IMR-90 (cell line): ENCODE measurements at places on chromosomes 1 and 21.

GRCh38 chr21:29382030-29382654, 83.4 kb downstream of the BACH1 start:
- DNase-seq = peak; percentile 75

- no peak for DNase-seq
Observed at GRCh38 chr1:12657060-12657884, 13.4 kb downstream of the AADACL4 start.

DNA sequence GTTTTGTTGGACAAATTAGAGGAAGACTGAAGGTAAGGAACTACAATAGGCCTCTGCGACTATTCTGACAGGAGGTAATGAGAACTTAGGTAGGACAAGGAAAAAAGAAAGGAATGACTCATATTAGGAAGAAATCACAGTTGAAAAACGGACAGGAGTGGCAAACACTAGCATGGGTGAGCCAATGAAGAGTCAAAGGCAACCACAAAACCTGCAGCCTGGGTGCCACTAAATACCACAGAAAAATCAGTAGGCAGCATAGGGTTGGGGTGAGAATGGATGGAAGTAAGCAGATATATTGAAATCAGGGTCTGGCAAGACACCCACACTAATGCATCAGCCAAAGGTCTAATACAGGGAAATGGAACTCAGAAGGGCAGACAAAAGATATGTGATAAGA, 10.0 kb downstream of the RBM34 start:
- DNase-seq = no peak

- DNase-seq = no peak
Observed at GRCh38 chr1:176626572-176627061, 163.6 kb downstream of the PAPPA2 start.

DNA sequence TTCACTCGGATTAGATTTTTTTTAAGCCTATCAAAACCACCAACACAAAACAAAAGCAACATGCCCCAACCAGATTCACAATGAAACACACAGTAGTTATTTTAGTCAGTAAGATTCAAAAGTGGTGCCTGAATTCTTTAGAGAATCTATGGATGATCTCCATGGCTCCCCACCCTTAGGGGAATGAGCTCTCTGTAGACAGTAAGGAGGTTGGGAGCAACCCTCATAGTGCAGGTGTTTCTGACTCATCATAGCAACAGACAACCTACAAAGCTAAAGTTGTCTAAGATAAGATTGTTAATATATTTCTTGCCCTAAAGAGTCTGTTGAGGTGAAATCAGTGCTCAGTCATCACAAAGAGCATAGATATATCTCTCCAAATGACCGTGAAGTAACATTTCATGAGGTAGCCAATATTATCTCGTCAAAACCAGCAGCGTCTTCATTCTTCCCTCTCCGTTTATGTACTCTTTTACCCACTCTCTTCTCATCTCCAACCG, 78.3 kb downstream of the ADAMTS1 start:
- DNase-seq = peak; percentile 9

- no peak for DNase-seq
Observed at GRCh38 chr1:14138687-14139086, 438.7 kb downstream of the PRDM2 start.

DNA sequence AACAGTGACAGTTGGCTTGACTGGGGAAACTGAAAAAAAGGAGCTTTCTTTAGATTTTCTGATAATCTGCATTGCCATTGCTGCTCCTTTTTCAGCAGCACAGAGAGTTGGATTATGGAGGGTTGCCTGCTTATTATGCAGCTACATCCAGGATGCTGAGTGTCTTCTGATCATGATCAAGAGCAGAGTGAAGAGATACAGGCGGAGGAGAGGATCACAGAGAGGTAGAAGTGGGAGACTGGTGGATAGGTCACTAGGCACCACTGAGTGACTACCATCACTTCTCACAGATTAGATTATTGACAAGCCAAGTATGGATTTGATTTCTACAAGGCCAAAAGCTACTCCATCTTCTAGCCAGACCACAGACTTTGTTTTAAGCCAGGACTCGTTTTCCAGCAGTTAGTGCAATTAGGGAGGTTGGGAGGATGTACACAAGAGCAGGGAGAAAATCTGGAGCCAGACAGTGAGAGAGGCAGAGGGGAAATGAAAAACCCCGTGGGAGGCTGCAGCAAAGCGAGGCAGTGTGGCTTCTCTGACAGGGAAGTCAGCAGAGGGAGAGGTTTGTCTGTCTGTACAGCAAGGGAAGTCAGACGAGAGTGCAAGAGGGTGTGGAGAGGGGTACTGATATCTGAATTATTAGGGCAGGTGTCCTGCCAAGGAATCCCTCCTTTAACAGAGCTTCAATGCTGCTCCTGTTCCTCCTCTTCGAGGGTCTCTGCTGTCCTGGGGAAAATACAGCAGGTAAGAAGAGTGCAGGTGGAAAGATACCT, at the start of gene CD1E:
Gene CD1E (plus strand): TSS at position 592 of the 773 bp plus-strand sequence. CDS start 95 bp downstream, at position 687.
- no peak for DNase-seq

GRCh38 chr21:33844104-33844889, 71.3 kb downstream of the ATP5PO start:
- DNase-seq = no peak

GRCh38 chr1:212477014-212477679, 44.4 kb downstream of the NENF start:
- DNase-seq = peak; percentile 86

GRCh38 chr1:186519982-186520381, 59.1 kb upstream of the PDC start:
- peak; percentile 55 for DNase-seq

- no peak for DNase-seq
Observed at GRCh38 chr1:205356440-205357139, at the start of gene KLHDC8A. TSS of gene KLHDC8A (minus strand) at chr1:205356922. CDS start at chr1:205343604, 13,318 bp downstream.

DNA sequence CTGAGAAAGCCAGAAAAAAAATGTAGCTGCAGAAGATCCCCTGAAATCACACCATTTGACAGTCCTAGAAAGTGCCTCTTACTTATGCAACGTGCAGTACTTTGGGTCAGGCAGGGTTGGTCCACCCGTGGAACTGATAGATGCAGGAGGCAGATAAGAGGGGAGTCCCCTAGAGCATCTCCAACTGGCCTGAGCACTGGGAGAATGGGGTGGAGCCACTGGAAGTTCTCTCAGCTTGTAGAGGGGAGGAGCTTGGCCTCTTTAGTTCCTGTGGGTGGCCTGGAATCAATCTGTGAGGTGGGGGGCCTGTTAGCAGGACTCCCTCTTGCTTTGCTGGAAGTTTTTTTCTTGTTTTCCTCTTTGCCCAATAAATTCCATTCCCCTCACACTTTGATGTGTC, 335.7 kb upstream of the NCAM2 start:
- DNase-seq = no peak

- DNase-seq = no peak
Observed at GRCh38 chr1:206705726-206706297, 21.1 kb downstream of the MAPKAPK2 start.

DNA sequence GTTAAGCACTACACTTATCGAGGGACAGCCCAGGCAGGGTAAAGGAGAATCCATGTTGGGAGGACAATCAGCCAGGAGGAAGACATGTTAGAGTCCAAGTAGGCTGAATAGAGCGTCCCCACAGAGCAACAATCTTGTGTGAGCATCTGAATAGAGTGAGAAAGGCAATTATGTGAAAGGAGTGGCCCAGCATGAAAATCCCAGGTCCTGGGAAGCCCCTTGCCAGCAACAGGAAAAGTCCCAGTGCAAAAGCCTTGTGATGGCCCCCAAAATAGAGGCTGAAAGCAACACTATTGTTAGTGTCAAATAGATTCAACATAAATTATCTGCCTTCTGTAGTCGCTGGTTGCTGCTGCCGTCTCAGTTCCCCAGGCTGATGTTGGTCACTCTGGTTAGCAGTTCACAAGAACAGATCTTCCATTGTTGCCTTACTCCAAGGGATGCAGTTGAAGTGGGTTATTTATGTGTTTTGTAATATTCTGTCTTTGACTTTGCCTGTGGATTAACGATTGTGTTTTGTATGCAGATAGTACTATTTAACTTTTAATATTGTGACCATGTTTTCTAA, 12.1 kb upstream of the ABL2 start:
- DNase-seq = no peak

- DNase-seq = no peak
Observed at GRCh38 chr21:38342739-38343138, 85.9 kb downstream of the KCNJ15 start.

DNA sequence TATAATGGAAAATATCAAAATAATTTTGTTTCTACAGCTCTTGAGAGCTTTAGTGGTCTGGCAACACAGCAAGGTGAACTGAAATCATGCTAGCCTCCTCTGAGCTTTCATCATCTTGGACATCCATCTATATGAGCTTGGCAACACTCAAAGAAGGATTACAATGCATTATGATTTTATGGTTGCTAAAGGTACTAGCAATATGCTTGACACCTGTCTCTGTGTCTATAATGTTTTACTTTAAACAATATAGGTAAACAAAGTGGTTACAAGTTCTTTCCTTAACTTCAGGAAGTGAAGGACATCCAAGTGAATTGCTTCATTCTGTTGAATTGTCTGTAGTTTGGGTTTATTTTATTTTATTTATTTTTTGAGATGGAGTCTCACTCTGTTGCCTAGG, 203.7 kb upstream of the RRP15 start:
- no peak for DNase-seq

DNA sequence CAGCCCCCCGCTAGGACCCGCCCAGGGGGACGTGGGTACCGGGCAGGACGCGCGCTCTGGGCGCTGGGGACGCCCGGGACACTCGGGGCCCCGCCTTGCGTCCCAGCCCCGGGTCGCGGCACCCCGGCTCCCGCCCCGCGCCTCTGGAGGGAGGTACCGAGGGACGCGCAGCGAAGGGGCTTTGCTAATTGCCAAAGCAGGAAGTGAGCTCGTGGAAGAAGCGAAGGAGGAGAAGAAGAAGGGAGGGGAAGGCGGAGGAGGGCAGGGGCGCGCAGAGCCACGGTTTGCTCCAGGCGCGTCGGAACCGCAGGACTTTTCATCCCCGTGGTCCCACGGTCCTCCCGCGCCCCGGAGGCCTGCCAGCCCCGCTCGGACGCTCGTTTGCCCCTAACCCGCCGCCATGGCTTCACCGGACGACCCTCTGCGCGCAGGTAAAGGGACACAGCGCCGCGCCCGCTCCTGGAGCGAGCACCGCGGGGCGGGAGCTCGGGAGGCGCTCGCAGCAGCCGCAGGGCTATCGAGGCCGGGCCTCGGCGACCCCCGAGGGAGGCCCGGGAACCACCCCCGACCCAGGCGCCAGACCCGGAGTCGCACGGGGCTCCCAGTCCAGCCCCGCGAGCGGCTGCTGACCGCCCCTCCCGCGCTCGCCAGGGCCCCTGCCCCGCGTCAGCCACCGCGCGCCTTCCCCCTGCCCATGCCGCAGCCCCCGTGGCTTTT, 1.3 kb downstream of the EDARADD start:
- DNase-seq = no peak

DNA sequence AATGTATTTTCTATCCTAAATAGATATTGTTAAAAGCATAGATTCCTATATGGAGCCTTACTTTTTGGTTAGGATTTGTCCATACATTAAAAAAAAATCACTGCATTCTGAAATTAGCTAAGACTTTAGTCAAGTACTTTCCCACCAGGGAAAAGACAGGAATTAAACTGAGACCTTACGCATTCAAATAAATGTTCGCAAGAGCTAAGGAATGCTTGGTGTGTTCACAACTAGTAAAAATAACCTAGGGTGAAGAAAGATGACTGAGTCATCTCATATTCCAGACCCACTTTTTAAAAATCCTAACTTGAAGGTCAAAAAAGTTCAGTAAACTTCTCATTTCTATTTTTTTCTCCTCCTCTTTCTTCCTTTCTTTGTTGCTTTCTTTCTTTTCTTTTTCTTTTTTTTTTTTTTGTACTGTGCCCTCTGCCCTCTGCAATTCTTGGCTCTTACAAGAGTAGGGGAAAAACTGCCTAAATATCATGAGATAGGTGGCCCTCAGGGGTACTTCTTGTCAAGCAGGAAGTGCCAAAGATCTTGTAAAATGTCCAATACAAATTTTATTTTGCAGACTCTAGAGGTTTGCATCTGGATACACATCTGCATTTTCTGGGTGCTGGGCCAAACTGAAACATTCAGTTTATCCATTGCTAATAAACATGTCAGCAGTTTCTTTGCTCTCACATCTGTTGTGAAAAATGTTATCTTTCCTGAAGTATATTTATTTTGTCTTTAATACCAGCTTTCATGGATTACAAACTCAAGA, 121.4 kb upstream of the GORAB start:
- DNase-seq = peak; percentile 86

DNA sequence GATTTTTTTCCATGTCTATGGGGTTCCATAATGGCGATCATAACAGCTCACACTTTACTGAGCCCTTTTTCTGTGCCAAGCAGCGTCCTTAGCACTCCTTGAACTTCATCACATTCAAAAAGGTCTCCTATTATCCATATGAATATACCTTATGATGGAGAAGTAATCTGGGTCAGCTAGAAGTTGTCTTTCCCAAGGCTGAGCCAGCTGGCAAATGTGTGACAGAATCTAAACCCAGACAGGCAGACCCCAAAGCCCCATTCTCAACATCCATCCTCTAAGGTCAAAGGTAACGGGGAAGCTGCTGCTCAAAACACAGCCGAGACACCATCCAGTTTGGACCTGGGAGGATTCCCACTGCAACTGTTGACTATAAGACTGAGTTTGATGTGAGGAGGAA, 249.6 kb downstream of the PRDM2 start:
- no peak for DNase-seq

DNA sequence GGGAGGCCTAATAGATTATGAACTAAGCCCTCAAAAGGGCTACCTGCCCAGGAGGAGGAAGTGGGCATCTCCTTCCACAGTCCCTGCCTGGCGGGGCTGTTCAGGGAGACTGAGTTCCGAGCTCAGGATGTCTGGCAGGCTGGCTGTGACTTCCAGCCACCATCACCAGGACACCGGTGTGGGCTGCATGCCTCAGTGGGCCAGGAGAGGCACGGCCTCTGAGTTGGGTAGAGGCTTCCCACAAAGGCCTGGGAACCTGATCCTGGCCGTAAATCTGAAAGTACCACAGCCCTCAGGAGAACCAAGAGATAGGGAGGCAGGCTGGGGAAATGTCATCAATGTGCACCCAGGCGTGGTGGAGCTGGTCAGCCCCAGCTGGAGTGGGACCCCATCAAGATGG, 29.1 kb downstream of the NTPCR start:
- no peak for DNase-seq

DNA sequence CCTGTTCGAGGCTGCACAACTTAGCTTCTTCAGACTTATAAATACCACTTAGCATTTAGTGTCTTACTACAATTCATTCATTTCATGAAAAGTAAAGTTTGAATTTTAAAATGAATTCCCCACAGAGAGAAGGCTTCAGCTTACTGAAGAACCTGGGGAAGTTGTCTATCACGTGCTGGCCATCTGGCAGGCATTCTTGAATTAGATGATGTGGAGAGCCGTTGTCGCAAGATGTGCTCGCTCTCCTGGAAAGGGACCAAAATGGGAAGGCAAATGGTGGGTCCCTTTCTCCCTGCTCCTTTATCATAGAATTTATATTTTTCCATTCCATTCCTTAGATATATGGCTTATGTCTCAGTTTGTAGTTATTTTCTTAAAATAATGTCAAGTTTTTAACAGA, 90.5 kb downstream of the CD247 start:
- DNase-seq = no peak
